ENCODE measurements at places on chromosomes 1 and 21. TPM values are rescaled to one million over a fixed set of nuclear protein-coding genes. Genes with fewer than 3 reads are reported as not detected.

The GUCA2A gene
- not detected for total RNA-seq

GRCh38 chr1:36934061-36934460 lies 100.3 kb downstream of the GRIK3 start:
- no peaks in the 10 kb centered on the region for H3K4me1 ChIP-seq
- no peaks in the 10 kb centered on the region for H3K36me3 ChIP-seq
- H3K27ac ChIP-seq, result no peak overlapping the region
- no peaks in the 10 kb centered on the region for H3K27me3 ChIP-seq
- DNase-seq, result no peak
- no peak overlapping the region for H3K4me3 ChIP-seq

- no peak overlapping the region for H3K27ac ChIP-seq
- H3K27me3 ChIP-seq, result no peaks in the 10 kb centered on the region
- no peak overlapping the region for H3K4me3 ChIP-seq
- DNase-seq, result no peak
- H3K36me3 ChIP-seq, result no peaks in the 10 kb centered on the region
Observed at GRCh38 chr1:17611991-17612390, 72.5 kb downstream of the ARHGEF10L start.

DNA sequence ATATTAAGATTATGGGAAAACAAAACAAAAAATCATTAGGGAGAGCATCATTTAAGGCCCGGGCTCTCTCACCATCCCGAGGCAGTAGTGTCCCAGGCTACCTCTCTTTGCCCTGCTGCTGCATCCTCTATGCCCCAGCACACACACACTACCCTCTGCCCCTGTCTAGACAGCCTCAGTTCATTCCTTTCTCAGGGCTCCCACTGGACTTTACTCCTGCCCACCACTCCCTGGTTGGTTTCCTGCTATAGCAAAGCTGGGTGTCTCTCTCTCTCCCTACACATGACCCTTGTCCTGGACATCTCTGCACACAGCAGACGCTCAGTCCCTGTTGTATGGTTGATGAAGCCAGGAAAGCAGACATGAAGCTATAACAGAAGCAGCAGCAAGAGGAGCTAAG lies 30.7 kb downstream of the GNG12 start:
- no peaks in the 10 kb centered on the region for H3K36me3 ChIP-seq
- H3K4me1 ChIP-seq, result no peaks in the 10 kb centered on the region
- H3K27ac ChIP-seq, result no peak overlapping the region
- no peaks in the 10 kb centered on the region for H3K27me3 ChIP-seq

- H3K27ac ChIP-seq, result no peak overlapping the region
- H3K27me3 ChIP-seq, result no peaks in the 10 kb centered on the region
- no peaks in the 10 kb centered on the region for H3K36me3 ChIP-seq
- H3K4me3 ChIP-seq, result no peak overlapping the region
- peaks cover 3% of the 10 kb centered on the region for H3K4me1 ChIP-seq
- DNase-seq, result peak; percentile 34
Observed at GRCh38 chr21:44947930-44948331, 8.1 kb downstream of the SLX9 start.

Measured in uterus (tissue), 4 donors.